Right renal cortex interstitium (tissue), 3 donors: ENCODE measurements at places on chromosomes 7 and 10.

DNA sequence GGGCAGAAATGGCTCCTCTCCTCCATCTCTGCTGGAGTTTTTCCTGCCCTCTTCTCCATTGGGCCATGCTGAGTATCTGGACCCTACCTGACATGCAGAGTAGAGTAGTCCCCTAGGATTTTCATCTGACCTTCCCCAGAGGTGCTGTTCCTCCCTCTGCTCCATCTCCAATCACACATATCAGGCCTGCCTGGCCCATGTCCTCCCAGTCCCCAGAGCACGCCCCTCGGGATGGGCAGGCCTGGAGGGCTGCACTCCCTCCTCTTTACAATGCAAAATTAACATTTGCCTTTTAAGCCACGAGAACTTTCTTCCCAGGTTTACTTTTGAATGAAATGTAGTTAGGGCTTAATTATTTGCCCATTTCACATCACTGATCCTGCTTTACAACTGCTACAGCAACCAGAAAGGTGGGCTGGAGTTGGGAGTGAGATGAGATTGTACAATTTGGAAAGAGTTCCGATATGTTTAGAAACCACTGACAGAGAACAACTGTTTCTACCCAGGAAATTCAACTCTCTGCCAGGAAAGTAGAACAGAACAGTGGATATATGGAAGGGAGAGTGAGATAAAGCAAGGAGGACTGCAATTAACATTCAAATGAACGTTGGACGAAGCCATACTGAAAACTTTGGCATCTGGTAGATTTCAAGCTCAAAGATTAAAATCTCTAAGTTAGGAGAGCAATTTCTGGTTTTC lies 184.0 kb upstream of the HABP2 start:
- no peak for DNase-seq

DNA sequence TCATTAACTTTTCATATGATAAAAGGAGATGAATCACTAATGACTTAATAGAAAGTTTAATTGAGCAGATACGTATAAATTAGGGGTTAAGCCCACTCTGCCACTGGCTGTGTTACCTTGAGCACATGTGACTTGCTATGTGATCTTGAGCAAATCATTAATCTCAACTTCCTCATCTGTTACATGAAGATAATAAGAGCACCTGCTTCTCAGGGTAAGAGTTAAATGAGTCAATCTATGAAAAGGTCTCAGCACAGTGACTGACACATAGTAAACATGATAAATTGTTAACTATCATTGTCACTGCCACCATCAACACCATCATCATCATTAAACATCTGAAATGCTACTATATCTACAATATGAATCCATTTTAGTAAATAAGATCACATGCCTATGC lies 110.8 kb downstream of the TPK1 start:
- no peak for DNase-seq

- no peak for DNase-seq
These were observed 43.3 kb upstream of the VIPR2 start for GRCh38 chr7:159188011-159188410.

GRCh38 chr7:28835800-28836199 lies 122.3 kb downstream of the TRIL start:
- no peak for DNase-seq

- DNase-seq, result no peak
These were observed 76.5 kb downstream of the AUTS2 start for GRCh38 chr7:69674701-69675182.

DNA sequence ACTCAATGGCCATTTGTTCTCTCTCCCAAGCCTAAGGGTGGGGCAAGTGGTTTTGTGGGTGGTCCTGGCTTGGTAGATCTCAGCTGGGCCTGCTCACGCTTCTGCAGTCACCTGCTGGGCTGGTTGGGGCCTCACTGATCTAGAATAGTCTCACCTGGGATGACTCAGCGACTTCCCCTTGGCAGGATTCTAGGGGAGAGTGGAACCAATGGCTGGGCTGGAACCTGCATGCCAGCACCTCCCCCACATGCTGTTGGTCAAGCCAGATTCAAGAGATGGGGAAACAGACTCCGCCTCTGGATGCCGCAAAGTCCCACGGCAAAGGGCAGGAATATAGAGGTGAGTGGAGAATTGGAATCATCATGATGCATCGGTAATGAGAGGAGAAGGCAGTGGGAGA lies 292.9 kb upstream of the NPVF start:
- no peak for DNase-seq

- DNase-seq, result no peak
These were observed 57.0 kb downstream of the ZNF277 start for GRCh38 chr7:112263519-112263918.

DNA sequence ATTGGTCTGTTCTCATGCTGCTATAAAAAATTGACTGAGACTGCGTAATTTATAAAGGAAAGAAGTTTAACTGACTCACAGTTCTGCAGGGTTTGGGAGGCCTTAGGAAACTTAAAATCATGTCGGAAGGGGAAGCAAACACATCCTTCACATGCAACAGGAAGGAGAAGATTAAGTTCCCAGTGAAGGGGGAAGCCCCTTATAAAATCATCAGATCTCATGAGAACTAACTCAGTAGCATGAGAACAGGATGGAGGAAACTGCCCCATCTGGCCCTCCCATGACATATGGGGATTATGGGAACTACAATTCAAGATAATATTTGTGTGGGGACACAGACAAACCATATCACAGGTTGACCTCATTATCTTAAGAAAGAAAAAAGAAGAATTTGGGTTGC lies 134.5 kb downstream of the PPP1R3A start:
- no peak for DNase-seq

- DNase-seq, result no peak
These were observed 12.3 kb upstream of the TRDMT1 start for GRCh38 chr10:17213646-17214349.

DNA sequence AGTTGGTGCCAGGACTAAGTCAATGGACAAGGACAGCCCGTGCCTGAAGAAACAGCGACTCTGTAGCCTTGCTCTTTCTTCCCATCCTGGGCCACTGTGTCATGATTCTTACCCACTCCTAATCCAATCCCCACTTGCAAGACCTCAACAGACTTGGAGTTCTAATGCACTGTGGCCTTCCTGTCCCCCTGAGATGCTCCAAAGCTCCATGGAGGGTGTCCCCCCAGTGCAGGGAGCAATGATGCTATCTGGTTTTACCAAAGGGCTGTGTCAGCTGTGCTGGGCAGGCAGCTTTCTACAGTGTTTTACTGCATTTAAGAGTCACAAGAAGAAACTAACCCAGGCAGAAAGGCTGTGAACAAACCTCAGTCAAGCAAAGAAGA lies 108.1 kb downstream of the PRKAG2 start:
- DNase-seq, result no peak

DNA sequence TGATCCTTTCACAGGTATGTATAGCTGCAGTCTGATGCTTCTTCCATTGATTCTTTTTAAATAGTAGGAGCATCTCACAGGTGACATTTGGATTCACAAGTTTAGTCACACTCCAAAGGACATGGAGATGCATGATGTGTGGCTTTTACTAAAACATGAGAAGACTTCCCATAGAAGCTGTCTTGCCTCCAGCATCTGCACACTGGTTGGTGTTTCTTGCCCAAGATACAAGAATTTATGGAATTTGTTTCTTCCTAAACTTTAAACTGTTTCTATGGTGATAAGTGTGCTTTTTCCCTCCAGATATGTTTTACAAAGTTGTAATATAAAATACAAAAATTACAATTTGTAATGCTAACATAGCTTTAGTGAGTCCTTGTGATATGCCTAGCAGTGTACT lies 24.2 kb downstream of the ADIRF start:
- DNase-seq, result no peak

- no peak for DNase-seq
These were observed 39.3 kb downstream of the GHRHR start for GRCh38 chr7:31003097-31003496.

GRCh38 chr10:88236121-88236743 lies 346.9 kb downstream of the RNLS start:
- no peak for DNase-seq

GRCh38 chr7:131111081-131111576 lies 216.5 kb upstream of the MKLN1 start:
- no peak for DNase-seq

- no peak for DNase-seq
These were observed 142.3 kb upstream of the GPR26 start for GRCh38 chr10:123523833-123524232.

DNA sequence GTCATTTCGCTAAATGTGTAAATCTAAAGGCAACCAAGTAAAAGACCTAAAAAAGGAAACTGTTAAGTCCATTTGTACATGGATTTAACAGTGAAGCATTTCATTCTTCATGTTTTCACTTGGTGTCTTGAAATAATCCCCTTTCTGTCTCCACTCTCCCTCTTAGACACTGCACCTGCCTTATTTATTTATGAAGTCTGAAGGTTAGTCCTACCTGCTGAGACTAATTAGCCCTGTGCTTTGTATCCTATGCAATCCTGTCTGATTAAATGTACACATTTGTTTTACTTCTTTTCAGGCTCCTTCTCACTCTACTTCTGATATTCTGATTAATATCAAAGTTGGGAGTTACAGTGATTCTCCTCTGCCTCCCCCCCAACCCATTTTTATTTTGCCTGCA lies 1.9 kb upstream of the TCF7L2 start:
- DNase-seq, result no peak

- DNase-seq, result no peak
These were observed 51.6 kb upstream of the CCDC6 start for GRCh38 chr10:59957975-59958374.

GRCh38 chr7:29454899-29455451 lies 108.7 kb upstream of the PRR15 start:
- no peak for DNase-seq

GRCh38 chr10:103543617-103544525 lies 50.4 kb downstream of the NEURL1 start:
- no peak for DNase-seq

- DNase-seq, result no peak
These were observed 947.7 kb upstream of the SORCS1 start for GRCh38 chr10:108112218-108112617.

DNA sequence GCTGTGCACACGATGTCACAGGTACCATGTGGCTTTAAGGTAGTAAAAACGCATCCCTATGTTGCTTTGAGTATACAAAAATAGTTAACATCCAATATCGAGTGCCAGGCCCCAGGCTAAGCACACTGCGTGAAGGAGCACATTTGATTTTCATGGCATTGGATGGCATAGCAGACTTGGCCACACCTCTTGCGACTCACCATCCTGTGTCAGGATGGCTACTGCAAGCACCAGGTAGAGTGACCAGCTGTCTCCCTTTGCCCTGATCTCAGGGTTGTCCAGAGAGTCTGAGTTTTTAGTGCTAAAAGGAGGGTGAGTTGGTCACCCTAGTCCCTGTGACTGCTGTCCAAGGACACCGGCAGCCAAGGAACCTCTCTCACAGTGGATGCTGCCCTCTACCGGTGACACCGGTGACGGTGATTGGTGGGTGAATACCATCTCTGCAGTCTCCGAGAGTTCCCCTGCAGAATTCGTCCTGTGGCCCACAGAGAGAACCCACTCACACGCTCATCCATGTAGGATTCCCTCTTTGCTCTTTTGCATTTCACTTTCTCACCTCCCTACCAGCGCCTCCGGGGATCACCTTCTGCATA lies 76.1 kb downstream of the BICC1 start:
- no peak for DNase-seq

DNA sequence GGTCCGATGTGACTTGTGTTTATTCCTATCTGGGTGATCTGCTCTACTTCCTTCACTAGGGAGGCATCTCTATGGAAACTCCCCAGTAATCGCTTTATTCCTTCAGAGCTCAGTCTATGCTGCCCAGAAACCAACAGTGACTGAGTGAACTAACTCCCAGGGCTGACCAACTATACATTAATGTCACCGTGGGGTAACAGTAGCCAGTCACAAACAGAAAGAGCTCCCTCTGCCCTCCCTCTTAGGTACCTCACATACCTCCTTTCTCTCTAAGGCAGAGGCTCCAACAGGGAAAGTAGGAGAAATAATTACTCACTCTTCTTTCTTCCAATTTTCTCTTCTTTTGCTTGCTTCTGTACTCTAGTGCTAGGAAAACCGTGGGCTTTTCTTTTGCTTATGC lies 855.0 kb downstream of the REEP3 start:
- no peak for DNase-seq

DNA sequence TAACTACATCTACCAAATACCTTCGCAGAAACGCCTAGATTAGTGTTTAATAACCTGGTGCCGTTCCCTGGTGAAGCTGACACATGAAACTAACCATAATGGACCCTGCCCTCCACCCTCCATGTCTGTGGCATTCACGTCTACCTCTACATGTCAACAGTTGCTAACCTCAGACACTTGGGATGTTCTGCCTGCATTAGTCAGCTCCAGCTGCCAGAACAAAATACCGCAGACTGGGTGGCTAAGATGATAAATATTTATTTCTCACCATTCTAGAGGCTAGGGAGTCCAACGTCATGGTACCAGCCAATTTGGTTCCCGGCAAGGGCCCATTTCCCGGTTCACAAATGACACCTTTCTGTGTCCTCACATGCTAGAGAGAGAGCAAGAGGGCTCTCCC lies 118.5 kb upstream of the CHST15 start:
- DNase-seq, result no peak

DNA sequence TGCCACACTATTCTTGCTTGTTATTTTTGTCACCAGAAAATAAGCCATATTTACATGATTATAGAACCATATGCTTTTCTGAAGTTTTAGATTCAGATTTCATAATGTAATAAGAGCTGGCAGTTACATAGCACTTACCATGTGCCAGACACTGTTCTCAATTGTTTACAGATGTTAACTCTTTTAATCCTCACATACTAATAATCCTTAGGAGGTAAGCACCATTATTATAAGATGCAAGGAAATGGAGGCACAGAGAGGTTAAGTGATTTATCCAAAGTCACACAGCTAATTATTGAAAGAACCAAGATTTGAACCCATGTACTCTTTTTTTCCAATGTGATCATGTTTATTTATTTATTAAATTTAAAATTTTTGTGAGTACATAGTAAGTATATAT lies 57.2 kb downstream of the CREB5 start:
- DNase-seq, result no peak

GRCh38 chr10:124217906-124218804 lies 124.8 kb upstream of the CHST15 start:
- no peak for DNase-seq

GRCh38 chr7:19307554-19307953 lies 162.3 kb upstream of the FERD3L start:
- no peak for DNase-seq

GRCh38 chr7:100967292-100967863 lies 2.0 kb upstream of the MUC12 start:
- DNase-seq, result no peak

DNA sequence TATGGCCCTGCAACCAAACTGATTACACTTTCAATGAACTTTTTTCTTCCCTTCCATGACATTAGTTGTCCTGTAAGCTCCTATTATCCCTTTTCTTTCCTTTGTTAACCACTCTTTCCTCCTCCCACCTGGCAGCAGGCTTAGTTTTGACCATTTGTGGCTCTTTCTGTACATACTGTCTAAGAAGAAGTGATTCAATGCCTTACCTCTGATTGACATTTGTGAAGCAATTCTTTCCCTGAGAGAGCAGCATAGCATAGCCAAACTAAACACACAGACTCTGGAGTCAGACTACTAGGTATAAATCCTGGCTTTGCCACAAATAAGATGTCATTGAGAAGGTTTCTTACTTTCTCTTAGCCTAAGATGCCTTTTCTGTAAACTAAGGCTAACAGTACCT lies 48.9 kb downstream of the AHR start:
- DNase-seq, result no peak

- DNase-seq, result no peak
These were observed 37.4 kb downstream of the TSPAN14 start for GRCh38 chr10:80491251-80492102.
